ENCODE measurements at places on chromosomes 16 and 17.

DNA sequence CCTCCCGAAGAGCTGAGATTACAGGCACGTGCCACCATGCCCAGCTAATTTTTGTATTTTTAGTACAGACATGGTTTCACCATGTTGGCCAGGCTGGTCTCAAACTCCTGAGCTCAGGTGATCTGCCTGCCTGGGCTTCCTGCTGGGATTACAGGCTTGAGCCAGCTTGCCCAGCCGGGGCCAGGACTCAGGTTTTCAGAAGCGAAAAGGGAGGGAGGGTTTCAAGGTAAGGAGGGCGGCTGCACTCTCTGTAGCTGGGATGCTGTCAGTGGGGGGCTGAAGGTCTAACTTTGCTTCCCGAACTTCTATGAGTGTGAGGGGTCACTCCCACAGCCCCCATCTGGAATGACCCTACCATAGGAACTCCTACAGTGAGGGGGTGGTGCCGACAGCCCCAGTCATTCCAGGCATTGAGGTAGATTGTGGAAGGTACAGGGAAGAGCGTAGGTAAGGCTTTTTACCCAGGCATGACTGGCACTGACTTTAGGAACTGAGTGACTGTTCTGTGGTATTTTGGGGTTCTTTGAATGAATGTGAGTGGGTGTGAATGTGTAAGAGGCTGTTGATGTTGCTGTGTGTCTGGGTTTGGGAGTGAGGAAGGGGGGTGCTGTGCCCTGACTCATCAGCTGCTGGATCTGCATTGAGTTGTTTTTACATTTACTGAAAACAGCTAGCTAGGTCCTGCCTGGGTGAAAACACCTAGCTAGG, 3.8 kb upstream of the C1QL1 start:
- DNase-seq = no peak

DNA sequence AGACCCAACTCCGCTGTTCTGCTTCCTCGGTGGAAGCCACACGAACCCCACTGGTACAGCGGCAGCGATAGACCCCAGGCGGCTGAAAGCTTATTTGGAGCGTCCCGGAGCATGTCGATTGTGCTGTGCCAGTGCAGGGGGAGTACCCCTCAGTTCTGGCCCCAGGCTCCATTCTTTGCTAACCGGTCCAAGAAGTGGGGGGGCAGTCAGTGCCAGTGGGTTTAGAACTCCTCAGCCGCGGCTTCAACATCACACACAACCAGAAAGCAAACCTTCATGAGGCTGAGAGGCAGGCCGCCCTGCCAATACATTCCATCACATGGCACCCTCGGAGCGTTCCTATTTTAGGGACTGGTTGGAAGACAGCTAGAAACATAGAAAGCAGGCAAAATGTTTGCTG, 1.7 kb upstream of the MNT start:
- no peak for DNase-seq

DNA sequence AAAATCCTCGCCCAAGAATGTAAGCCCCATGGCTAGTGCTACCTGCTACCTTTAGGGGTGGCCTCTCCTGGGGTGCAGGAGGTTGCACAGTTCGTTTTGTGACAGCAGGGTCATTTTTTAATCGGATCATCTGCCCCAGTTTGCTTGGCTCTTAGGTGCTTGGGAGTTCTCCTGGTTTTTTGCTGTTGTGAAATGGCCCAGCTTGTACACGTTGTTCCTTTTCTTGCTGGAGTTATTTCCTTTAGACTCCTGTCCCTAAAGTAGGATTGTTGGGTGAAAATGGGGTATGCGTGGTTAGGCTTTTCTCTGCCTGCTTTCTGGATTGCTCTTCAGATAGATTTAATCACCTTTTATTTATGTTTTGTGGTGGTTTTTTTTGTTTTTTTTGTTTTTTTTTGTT, 25.8 kb downstream of the ABCC1 start:
- DNase-seq = no peak

GRCh38 chr16:72680732-72681131, 367.2 kb downstream of the ZFHX3 start:
- DNase-seq = no peak

GRCh38 chr17:4555873-4556759, 932 bp upstream of the MYBBP1A start:
- no peak for DNase-seq

- no peak for DNase-seq
These were observed 301.6 kb upstream of the RBFOX1 start for GRCh38 chr16:7031031-7031430.

DNA sequence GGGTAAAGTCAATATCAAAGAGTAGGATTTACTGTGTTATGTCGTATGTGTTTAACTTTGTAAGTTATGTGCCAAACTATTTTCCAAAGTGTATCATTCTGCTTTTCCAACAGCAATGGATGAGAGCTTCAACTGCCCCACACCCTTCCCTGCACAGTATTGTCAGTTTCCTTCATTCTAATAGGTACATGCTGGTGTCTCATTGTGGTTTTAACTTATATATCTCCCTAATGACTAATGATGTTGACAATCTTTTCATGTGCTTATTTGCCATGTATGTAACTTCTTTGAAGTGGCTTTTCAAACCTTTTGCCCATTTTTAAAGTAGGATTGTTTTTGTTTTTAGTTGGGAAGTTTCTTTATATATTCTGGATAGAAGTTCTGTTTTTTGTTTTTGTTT, 3.8 kb downstream of the DDX19B start:
- DNase-seq = no peak
